ENCODE measurements at places on chromosomes 1 and 21. TPM values are rescaled to one million over a fixed set of nuclear protein-coding genes. Genes with fewer than 3 reads are reported as not detected.

OPRD1 gene
- not detected for total RNA-seq

FMO4 gene
- 6.9 TPM for total RNA-seq

CYP4Z1 gene
- not detected for total RNA-seq

CASQ2 gene
- total RNA-seq: 1,066 TPM

FMOD gene
- 34.2 TPM for total RNA-seq

PIGP gene
- 26.1 TPM for total RNA-seq

TFB2M gene
- total RNA-seq: 5.5 TPM

SERPINC1 gene
- 0.31 TPM for total RNA-seq

SAMSN1 gene
- 3.7 TPM for total RNA-seq

FNDC5 gene
- total RNA-seq: 112 TPM

BSND gene
- total RNA-seq: not detected

S100A7A gene
- total RNA-seq: not detected

UBIAD1 gene
- 13.9 TPM for total RNA-seq

FMO2 gene
- total RNA-seq: 28.4 TPM

PRAMEF1 gene
- not detected for total RNA-seq

OLFM3 gene
- not detected for total RNA-seq

SLC44A3 gene
- total RNA-seq: 2.7 TPM

FAM72D gene
- not detected for total RNA-seq

CR1L gene
- not detected for total RNA-seq

CELA3A gene
- not detected for total RNA-seq

GPR37L1 gene
- total RNA-seq: 0.07 TPM

HCRTR1 gene
- total RNA-seq: 0.43 TPM

PEX10 gene
- total RNA-seq: 16.2 TPM

SLC16A4 gene
- total RNA-seq: 8.9 TPM

GJC2 gene
- 2.3 TPM for total RNA-seq

SPRR2A gene
- total RNA-seq: not detected

FMO5 gene
- total RNA-seq: 1.1 TPM

IGSF9 gene
- total RNA-seq: 2.0 TPM

CORT gene
- not detected for total RNA-seq

PLA2G2F gene
- not detected for total RNA-seq

AVPR1B gene
- total RNA-seq: not detected

ITLN2 gene
- total RNA-seq: 6.3 TPM

EVA1B gene
- 24.6 TPM for total RNA-seq

CA14 gene
- total RNA-seq: 5.7 TPM

GREM2 gene
- not detected for total RNA-seq

NPPA gene
- 98,870 TPM for total RNA-seq

MATN1 gene
- total RNA-seq: not detected

MROH9 gene
- total RNA-seq: not detected

TTC39A gene
- total RNA-seq: 33.7 TPM

HES4 gene
- total RNA-seq: 31.8 TPM

DUSP12 gene
- 11.0 TPM for total RNA-seq

KCNK2 gene
- total RNA-seq: not detected

KLF17 gene
- not detected for total RNA-seq

MED8 gene
- 18.8 TPM for total RNA-seq

KRTAP12-1 gene
- not detected for total RNA-seq

PALMD gene
- total RNA-seq: 78.7 TPM

AMPD1 gene
- total RNA-seq: not detected

TTC34 gene
- total RNA-seq: 0.08 TPM

FCRL5 gene
- not detected for total RNA-seq

CLEC20A gene
- total RNA-seq: 0.48 TPM

EPS8L3 gene
- total RNA-seq: not detected

PNRC2 gene
- total RNA-seq: 92.3 TPM

TP73 gene
- not detected for total RNA-seq

All from right atrium auricular region (tissue), 2 donors.